ENCODE measurements at places on chromosomes 4 and X. TPM values are rescaled to one million over a fixed set of nuclear protein-coding genes. Genes with fewer than 3 reads are reported as not detected.

DNA sequence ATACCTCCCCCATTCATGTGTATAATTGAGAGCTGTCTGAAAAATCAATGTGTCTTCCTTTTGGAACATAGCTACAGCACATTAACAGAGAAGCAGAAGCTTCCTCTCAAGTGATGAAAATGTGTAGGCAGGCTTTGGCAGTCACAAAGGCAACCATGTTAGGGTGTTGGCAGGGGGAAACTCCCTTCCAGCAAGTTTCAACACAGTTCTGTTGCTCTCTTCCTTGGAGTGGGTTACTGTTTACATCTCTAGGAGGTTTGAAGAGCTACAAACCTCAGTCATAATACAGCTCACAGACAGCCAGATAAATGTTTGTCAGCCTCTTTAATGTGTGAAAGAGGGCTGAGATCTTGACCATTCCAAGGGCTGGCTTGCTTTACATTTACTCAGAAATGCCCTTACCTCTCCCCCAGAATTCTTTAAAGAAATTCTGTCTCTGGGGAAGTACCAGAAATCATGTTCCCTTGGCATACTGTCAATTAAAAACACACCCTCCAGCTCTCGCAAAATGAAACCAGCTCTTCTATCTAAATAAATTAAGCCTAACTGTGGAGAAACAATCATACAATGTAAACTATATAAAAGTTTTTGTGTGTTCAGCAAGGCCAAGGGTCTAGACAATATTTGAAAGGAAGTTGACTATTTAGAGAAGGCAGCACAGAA, 18.9 kb downstream of the ZBTB33 start:
- no peak for DNase-seq

DNA sequence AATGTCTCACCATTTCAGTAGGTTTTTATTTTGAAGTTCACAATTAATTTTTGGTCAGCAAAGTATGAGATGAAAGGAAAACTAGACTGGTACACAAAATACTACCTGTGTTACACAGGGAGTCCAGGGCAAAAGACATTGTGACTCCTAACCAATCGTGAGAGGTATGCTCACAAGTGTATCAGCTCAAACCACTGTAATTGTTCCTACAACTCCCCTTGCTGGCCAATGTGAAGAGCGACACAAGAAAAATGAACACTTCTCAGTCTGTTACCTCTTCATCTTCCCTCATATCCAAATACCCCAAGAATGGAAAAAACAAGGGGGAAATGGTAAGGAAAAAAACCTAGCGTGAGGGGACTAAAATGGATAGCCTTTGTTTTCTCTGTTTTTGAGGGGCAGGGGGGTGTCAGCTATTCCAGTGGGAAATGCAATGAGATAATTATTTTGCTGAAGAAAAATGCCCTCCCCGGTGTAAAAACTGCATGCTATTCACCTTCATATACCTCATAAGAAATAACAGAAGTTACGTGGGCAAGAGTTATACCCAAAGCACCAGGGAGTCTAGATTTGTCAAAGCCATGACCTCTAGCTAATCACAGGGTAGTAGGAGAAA, 30.6 kb upstream of the NSUN7 start:
- DNase-seq: peak; percentile 47

DNA sequence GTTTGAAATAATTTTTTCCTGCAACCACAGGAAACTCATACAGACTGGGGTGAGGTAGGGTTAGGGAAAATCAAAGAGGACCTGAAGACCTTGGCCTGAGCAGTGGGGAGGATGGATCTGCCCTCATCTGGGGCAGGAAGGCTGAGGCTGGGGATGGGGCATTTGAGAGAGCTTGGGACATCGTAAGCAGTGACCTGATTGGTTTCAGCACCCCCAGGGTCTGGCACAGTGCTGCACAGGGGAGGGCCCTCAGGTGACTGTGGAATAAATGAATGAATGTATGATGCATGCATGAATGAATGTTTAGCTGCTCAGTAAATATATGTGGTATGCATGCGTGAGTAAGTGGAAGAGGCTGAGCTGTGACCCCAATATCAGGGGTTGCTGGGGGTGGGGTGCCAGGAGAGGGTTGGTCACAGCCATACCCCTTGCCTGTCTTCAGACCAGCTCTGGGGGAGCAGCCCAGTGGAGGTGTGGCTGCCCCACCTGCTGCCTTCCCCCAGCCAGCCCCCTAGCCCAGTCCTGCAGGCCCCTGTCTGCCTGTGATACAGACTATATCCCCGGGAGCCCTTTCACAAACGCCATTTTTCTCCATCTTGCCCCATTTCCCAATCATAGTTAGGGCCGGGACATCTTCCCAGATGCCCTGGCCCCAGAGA, 11.0 kb upstream of the TNIP2 start:
- DNase-seq: no peak

GRCh38 chr4:71472946-71473345, 134.1 kb downstream of the SLC4A4 start:
- no peak for DNase-seq

DNA sequence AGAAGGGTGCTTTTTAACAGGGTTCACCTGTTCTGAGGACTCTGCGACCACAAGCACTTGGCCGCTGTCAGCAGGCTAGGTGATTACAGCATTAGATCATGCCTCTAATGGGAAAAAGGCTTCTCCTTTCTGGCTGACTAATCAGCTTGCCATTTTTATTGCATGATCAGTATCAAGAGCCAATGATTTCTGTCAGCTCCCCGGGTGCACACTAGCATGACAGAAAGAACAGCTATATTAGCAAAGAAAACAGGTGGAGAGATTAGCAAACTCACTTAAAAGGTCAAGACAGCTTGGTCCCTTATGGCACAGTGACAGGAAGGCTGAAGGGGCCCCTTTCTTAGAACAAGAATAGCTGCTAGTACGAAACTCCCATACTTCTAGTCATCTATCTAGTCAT, 170.0 kb downstream of the SMIM20 start:
- DNase-seq: no peak

Gene IL2RG
- 1.2 TPM for polyA plus RNA-seq

Data from renal cortex interstitium (tissue), 15 donors.